ENCODE measurements at places on chromosomes 7 and 10. TPM values are rescaled to one million over a fixed set of nuclear protein-coding genes. Genes with fewer than 3 reads are reported as not detected.

Gene ZNF736
- not detected for total RNA-seq

Gene DNAJC30
- 9.0 TPM for total RNA-seq

DNA sequence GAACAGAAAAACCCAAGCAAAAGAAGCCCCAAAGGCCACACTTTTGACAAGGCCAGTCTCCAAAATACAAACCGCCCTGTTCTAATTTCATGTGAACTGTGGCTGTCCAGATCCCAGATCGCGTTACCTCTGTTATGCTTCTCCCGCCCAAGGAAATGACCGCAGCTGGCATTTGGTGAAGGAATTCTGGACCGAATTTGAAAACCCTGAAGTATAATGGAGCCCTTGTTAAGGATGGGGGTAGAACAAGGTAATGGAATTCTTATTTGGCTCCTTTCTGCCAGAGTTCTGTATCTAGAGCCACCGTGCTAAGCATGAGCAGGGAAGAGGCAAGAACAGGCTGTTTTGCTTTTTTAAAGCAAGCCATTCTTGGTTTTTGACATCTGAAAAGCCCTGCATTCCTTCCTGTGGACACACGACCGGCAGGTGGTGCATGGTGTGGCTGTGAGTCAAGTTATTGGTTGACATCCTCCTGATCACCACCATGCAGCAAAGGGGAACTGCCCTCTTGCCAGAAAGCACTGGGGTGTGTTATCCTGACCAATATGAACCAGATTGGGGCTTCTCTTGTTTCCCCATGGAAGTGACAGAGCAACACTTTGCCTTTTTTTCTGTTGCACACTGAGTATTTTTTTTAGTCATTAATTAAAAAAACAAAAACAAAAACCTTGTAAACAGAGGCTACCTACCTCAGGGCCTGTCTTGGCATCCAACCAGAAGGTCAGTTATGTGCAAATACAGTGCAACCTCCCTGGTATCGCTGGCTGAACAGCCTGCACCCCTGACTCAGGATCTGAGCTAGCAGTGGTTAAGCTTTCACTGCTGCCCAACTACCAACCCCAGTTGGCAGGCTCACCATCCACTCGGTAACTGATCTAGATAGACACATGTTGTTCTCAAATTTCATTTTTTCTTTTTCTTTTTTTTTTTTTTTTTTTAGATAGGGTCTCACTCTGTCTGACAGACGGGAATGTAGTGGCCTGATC lies 14.2 kb downstream of the UCMA start:
- no peaks in the 10 kb centered on the region for H3K27me3 ChIP-seq
- H3K27ac ChIP-seq = no peak overlapping the region
- H3K4me3 ChIP-seq = no peak overlapping the region
- peak; percentile 80 for DNase-seq
- H3K36me3 ChIP-seq = no peaks in the 10 kb centered on the region

- H3K27ac ChIP-seq = no peak overlapping the region
- H3K27me3 ChIP-seq = peaks cover 7% of the 10 kb centered on the region
- no peaks in the 10 kb centered on the region for H3K36me3 ChIP-seq
- peak; percentile 85 for DNase-seq
These were observed 5.6 kb upstream of the ZNF518A start for GRCh38 chr10:96124230-96125141.

- H3K27me3 ChIP-seq = peaks cover 53% of the 10 kb centered on the region
- H3K27ac ChIP-seq = no peak overlapping the region
- H3K4me1 ChIP-seq = peaks cover 4% of the 10 kb centered on the region
- DNase-seq = peak; percentile 22
These were observed 4.1 kb upstream of the CTBP2 start for GRCh38 chr10:125164421-125164820.

Measured in endodermal cell (in vitro differentiated cells).